ENCODE measurements at places on chromosomes 1 and 21.
A peak's percentile ranks its signal among the peaks of the same experiment; 100 is the strongest.

DNA sequence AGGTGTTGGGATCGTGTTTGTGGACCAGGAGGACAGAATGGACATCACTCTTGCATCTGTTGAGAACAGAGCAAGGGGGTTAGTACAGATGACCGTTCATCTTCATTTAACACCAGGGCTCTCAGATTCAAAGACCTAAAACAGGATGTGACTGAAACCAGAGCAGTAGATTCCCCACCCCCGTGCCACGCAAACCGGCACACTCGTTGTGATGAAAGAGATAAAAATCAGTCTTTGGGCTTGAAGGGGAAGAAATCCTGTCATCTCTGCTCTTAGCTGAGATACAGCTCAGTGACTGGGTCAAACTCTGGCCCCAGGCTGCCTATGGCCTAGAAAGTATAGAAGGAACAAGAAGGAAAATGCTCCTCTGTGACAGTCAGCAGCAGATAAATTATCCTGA lies 146.2 kb upstream of the KRTAP19-8 start:
- DNase-seq = peak; percentile 66

- DNase-seq = no peak
Observed at GRCh38 chr1:42453386-42453785, 2.4 kb downstream of the ZMYND12 start.

DNA sequence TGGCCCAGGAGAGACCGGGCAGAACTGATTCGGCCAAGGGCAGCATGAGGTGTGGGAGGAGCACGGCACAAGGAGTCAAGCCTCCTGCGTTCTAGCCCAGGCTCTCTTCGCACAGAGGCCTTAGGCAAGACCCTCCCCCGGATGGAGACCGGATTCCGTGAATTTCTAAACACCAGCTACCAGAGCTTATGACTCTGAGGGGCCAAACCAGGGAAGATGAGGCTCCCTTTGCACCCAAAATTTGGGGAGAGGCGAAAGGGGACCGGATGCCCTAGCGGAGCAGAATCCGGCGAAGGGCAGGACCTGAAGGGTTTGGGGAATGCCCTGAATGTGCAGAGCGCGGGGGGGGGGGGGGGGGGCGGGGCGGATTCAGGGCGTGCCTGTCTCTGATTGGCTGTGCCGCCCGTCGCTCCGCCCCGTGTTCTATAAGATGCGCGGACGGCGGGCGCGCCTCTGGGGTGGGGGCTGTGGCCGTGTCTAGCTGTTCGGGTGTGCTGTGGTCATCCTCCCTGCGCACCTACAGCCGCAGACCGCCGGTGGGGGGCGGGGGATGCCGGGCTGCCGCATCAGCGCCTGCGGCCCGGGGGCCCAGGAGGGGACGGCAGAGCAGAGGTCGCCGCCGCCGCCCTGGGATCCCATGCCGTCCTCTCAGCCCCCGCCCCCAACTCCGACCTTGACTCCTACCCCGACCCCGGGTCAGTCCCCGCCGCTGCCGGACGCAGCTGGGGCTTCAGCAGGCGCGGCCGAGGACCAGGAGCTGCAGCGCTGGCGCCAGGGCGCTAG lies at the start of gene TRNP1:
TSS of gene TRNP1 (plus strand) at position 456 of the 783 bp plus-strand sequence. CDS start at position 551, 95 bp downstream.
- DNase-seq = peak; percentile 63

DNA sequence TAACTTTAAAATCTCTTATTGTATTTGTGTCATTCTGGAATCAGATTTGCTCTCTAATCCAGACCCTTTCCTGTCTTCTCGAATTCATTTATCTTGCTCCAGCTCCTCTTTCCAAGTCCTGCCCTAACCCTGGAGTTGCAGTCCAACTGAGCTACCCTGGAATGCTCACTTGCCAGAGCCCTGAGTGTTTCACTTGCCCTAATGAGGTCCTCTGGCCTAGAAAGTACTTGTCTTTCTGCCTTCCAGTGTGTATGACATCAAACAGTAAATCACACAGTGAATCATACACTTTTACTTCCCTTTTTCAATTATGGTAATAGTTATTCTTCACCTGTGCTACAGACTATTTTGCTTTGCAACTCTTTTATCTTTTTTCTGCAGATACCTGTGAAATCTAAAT lies 96.9 kb downstream of the NEK7 start:
- no peak for DNase-seq

- no peak for DNase-seq
Observed at GRCh38 chr1:48106049-48106448, 108.9 kb upstream of the TRABD2B start.

- no peak for DNase-seq
Observed at GRCh38 chr1:88252745-88253144, 431.3 kb upstream of the PKN2 start.

DNA sequence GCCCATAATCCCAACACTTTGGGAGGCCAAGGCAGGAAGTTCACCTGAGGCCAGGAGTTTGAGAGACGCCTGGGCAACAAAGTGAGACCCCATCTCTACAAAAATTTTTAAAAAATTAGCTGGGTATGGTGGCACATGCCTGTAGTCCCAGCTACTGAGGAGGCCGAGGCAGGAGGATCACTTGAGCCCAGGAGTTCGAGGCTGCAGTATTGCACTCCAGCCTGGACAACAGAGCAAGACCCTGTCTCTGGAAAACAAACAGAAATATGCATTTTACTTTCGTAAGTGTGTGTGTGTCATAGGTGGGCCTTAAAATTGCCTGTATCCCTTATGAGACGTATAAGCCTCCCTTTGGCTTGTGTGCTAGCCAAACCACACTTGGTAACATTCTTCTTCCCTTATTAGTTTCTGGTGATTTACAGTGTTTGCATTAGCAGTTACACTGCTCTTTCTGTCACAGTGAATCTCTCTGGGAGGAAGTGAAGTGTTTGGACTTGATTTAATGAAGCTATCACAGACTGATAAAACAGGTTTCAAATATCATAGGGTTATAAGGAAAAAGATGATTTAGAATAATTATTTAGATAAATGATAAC lies 48.9 kb upstream of the KIF26B start:
- no peak for DNase-seq

- DNase-seq = peak; percentile 37
Observed at GRCh38 chr1:1540090-1540817, at the start of gene TMEM240. Gene TMEM240 (minus strand): TSS chr1:1540624. CDS start chr1:1540346, 278 bp downstream.

DNA sequence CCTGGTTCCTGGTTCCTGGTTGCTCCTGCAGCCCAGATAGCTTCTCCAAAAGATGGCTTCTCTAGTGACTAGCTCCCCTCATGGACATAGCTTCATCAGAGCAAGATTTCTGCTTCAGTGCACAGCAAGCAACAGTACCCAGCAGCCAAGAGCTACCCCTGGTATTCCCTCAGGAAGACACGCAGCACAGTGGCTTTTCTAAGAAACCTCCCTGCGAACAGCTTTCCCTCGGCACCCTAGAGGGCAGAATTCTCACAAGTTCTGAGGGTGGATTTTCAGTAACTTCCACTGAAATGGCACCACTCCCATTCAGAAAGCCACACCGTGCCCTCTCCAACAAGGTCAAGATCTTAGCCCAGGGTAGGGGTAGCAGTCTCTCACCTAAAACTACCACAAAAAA lies 128.2 kb downstream of the EIF4G3 start:
- DNase-seq = no peak

DNA sequence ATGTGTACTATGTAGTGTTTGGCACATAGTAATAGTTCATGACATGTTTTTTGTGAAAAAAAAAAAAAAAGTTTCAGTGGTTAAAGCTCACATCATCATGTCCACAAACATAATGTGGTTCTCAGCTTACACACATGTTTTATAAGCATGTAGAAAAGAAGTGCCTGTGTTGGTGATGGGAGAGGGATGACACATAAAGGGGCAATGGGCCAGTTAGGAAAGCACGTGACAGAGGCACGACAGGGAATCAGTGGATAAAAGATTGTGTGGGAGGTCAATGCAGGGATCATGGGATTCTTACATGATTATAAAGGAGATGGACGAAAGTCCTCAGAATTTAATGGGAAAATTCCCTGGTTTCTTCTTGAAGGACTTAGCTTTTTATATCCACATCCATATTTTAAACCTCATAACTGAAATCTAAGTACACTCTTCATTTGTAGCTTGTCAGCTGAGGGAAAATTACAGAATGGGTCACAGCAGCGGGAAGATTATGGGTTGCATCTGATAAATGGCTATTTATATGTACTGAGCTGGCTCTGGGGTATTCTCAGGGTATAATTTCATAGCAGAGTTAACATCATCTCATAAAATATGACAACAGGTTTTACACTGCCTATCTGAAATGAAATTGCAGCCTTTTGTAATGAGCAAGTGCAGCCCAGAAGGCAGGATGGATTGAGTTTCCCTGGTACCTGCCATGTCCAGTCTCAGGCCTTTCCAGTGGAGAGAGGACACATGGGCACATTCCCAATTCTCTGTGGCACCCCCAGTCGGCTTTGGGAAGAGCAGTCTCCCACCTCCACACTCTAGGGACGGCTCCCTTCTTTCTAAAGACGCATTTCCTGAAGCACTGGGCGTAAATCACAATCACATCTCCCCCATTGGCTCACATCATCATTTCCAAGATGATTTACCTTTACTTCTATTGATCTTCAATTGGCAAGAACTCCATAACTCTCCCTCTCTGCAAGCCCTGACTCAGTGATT lies 42.3 kb upstream of the NHLH2 start:
- DNase-seq = no peak

- DNase-seq = no peak
Observed at GRCh38 chr1:104322131-104322530, 572.4 kb downstream of the AMY1C start.

DNA sequence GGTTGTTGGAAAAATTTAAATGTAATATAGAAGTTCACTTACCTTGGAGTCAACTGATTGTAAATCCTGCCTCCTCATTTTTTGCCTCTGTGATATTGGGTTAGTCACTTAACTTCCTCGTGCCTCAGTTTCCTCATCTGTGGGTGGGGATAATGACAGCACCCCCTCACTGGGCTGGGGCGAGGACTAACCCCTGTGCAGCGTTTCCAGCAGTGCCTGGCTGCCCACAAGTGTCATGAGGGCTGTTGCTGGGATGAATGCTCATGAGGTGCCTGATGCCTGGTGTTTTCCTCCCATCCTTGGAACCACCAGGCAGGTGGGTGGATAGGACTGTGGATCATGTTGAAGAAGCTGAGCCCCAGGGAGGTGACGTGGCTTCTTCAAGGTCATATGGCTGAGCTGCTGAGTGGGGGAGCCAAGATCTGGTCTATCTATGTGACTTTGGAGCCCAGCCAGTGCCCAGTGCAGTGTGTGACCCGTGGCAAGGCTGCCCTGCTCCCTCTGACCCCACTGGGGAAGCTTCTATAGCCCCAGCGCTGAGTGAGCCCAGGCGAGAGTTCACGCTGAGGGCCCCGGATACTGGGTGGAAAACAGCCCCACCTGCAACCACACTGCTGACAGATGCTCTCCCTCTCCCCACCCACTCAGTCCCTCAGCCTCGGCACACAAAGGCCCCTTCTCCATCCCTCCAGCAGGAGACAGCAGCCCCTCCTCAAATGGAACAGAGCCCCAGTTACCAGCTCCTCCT lies 446.0 kb downstream of the PTPRU start:
- DNase-seq = no peak

Measured in stimulated activated CD4-positive, alpha-beta T cell treated with anti-CD3 and anti-CD28 coated beads, Interleukin-12 subunit alpha, Interleukin-12 subunit beta, amount 100 ng/mL, for 48 hours (primary cell).